RWPE1 (cell line): ENCODE measurements at places on chromosomes 7 and 10.
A peak's percentile ranks its signal among the peaks of the same experiment; 100 is the strongest.

- peak; percentile 20 for DNase-seq
Measured at GRCh38 chr7:21550821-21551531, 8.1 kb downstream of the DNAH11 start.

DNA sequence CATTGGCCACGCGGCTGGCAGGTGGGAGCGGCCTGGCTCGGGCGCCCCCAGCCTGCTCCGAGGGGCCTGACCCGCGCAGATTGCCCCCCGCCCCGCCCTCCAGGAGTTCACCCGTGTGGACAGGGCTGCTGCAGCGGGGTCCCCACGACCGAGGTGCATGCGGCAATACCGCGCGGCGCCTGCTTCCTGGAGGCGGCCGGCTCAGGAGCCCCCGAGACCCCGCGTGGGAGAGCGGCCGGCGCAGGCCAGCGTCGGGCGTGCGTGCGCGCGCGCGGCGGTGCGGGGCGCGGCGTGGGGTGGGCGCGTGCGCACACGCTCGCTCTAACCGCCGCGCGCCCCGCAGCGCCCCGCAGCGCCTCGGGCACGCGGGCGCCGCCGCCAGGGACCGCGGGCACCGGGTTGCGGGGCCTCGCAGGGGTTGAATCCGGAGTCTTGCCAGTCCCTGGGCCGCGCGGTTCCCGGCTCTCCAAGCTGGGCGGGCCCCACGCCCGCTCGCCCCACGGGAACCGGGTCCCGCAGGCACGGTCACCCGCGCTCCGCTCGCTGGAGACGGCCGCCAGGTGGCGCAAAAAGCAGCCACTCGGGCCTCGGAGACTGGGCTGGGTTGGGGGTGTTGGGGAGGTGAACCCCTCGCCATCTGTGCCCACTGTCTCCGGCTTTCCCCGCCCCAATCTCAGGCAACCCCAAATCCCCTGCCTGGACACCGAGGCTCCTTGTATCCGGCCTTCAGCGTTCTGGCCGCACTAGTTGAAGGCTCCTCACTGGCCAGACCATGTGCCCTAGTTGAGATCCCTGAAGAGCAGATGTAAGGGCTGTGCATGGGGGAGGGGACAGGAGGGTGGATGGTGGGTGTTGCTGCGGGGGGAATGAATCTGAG is 1.3 kb upstream of the ACHE start:
- DNase-seq = no peak

- DNase-seq = peak; percentile 22
Measured at GRCh38 chr10:31134311-31134952, 102.8 kb upstream of the ZNF438 start.

DNA sequence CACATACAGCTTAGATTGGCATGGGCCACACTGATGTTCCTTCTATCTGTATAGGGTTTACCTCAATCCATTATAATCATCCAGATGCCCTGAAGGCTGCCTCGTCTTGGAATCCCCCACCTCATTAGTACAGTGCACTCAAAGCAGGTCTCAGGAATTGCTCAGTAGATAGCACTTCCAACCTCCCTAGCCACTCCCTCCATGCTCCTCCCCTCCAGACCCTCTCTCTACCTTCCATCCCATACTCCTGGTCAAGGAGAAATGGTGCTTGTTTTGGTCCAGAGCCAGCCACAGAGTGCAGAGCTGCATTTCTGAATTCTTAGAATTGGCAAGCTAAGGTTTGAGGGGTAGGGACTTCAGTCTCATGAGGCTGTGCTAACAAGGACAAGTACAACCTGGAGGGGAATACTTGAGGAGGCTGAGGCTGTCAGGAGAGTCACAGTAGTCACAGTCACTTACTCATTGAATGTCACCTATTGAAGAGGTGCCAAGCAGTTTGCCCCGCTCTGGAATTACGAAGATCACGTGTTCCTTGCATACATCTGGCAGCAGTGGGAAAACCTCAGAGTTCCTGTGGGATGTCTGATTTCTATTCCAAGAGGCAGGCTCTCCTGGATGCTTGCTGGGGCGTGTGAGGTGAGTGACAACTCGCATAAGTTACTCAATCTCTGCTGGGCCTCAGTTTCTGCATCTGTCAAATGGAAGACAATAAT is 60.7 kb upstream of the ZNF746 start:
- DNase-seq = peak; percentile 46

- DNase-seq = no peak
Measured at GRCh38 chr10:29595636-29596225, 39.0 kb downstream of the SVIL start.

- DNase-seq = no peak
Measured at GRCh38 chr7:119397156-119397555, 875.8 kb upstream of the KCND2 start.

DNA sequence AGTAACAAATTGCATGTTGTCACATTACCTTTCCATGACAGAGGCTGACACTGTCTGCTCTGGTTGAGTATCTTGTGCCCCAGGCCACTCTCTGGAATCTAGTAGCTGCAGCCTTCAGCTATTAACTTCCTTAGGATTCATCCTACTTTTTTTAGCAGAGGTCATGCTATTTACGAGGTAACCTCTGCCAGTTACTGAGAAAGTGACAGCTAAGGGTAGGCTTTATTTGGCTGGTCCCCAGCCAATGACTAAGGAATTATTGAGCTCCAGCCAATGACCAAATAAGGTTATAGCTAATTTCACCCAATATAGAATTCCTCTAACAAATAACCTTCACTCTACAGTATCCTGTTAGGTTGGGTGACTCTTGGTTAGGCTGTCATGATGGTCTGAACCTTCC is 1361.7 kb downstream of the XPNPEP1 start:
- no peak for DNase-seq

- DNase-seq = no peak
Measured at GRCh38 chr7:66176914-66177313, 28.2 kb upstream of the TPST1 start.

- DNase-seq = no peak
Measured at GRCh38 chr10:71854031-71854430, 3.0 kb upstream of the PSAP start.

- DNase-seq = no peak
Measured at GRCh38 chr10:66982792-66983474, 57.1 kb downstream of the LRRTM3 start.

GRCh38 chr10:20616056-20616671 is 280.9 kb downstream of the NEBL start:
- DNase-seq = no peak

DNA sequence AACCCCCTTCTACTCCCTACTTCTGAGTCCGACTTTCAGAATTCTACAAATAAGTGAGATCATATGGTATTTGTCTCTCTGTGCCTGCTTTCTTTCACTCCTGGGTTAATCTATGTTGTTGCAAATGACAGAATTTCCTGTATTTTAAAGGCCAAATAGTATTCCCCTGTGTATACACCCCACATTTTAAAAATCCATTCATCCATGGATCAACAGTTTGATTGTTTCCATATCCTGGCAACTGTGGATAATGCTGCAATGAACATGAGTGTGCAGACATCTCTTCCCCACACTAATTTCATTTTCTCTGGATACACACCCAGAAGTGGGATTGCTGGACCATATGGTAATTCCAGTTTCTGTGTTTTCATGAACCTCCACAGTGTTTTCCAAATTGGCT is 225.8 kb upstream of the TCERG1L start:
- DNase-seq = no peak

DNA sequence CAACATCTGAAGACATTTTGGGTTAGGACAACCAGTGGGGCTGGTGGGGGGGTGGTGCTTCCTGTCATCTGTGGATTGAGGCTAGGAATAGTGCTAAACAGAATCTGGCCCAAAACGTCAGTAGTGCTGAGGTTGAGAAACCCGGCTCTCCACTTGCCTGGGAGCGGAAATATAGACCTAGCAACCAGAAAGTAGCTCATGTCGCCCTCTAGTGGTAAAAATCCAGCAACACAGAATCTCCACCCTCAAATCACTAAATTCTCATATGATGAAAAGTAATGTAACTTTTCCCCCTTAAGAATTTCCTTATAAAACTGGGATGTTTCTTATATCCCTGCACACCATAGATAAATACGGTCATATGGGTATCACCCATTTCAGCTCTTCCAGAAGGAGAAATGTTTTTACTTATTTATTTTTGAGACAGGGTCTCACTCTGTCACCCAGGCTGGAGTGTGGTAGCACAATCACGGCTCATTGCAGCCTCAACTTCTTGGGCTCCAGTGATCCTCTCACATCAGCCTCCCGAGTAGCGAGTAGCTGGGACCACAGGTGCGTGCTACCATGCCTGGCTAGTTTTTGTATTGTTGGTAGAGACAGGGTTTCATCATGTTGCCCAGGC is 34.4 kb downstream of the ZC3HAV1 start:
- DNase-seq = peak; percentile 64

DNA sequence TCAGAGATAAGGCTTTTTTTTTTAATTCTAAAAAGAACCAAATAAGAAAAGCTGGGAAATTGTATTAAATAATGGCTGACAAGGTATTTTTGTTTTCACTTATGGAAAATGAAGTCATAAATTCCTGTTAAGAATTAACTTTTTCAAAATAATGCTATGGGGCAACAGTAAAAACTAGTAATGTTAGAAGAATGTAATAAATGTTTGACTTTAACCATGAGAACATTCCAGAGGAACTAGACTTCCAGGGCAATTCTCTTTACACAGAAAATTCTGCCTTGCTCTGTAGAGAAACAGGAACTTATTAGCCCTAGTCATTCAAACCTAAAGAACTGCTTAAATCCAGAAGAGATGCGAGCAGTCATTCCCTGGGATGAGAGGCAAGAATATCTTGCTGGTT is 571.1 kb downstream of the IPMK start:
- DNase-seq = peak; percentile 24

GRCh38 chr10:119291223-119291900 is 84.0 kb downstream of the GRK5 start:
- no peak for DNase-seq

GRCh38 chr10:42883993-42884983 is 101.7 kb downstream of the BMS1 start:
- no peak for DNase-seq

DNA sequence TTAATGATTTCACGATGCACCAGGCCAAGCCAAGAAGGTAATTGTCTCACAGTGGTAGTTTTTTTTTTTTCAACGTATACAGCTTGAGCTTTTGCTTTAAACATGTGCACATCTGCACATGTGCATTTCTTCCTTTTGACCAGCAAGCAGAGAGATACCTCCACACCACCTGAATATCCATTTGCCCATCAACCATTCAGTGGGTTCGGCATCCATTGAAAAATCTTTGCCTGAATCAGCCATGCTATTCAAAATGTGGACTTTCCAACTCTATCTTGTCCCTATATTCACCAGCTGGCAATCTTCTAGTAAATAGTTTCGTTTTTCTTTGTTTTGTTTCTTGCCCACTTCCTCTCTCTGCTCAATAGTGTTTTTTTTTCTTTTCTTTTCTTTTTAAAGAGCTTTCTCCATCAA is 7.7 kb upstream of the TRA2A start:
- no peak for DNase-seq

DNA sequence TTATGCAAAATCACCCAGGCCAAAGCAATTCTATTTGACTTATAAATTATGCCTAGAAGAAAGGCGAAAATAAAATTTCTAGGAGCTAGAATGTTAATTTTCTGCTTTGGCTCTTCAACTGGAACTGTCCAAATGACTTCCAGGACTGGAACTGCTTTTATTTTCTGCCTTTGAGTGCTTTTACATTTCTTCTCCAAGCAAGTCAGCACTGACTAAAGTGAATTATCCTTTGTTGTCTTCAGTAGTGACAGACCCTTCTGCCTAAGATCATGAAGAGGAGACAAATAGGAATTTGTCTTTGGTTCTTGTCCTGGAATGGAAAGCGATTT is 255.9 kb downstream of the DNAJB9 start:
- DNase-seq = no peak

DNA sequence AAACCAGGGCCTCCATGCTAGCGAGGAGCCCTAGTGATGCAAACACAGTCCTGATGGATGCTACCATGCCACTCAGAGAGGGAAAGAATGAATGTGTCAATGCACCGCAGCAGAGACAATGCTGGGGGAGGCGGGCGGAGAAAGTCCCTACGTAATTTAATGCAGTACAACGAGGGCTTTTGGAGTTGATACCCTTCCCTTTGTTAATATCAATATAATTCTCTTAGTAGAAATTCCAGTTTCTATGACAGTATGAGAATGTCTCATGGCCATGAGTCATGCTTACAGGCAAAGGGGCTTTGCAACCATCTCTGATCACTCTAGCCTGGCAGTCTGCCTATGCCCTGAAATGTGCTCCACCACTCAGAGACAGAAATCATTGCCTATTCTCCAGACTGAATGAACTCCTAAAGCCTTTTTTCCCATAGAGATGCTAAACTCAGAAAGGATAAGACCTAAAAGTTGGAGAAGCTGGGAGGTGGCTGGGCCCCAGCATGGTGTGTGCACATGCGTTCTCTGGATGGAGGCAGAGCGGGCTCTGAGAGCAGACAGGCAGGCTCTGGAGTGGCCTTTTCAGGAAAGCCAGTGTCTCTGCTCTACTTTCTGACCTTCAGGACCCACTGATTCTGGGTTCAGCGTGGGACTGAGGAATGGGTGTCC is 20.3 kb upstream of the GIMAP2 start:
- DNase-seq = no peak

DNA sequence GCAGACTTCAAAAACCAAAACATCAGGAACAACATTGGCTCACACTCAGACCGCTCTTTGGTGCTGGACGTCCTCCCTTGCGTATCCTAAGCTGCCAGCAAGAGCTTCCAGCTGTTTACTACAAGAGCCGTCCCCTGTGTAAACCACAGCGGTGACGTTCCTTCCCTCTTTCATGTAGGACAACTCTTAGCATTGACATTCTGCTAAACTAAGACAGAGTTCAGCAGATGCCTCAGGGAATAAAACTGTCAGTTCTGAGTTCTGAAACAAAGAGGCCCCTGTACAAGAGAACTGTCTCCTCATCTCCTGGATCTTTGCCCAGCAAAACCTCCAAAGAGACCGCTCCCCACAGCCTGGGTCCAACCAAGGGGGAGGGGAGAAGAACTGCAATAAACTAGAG is 57.8 kb upstream of the OPALIN start:
- DNase-seq = no peak

DNA sequence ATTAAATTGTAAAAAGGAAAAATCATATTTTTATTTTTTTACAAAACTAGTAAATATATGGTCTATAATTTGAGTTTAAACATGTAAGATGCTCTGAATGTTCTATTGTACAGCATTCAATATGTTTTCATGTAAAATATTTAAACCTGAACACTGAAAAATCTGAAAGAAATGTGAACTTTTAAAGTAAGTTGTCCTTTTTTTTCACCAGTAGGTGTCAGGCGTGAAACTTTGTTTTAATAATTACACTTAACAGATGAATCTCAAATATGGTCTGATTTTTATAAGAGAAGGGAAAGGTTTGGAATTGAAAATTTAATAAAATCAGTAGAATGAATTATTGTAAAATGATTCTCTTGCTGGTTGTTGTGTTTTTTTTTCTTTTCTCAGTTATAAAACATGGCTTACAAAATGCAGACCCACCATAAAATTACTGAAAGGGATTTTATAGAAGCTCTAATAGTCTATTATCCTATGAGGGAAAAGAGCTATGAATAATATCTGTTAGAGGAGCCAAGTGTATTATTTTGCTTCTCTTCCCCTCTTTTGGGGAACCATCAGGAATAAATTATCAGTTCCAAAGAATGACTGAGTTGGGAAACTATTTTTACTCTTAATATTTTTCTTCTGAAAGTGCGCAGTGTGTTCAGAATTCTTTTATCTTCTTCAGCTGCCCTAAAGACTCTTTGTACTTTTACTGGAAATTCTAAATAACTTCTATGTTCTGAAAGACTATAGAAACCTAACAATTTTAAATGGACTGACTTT is 217.7 kb upstream of the FZD1 start:
- no peak for DNase-seq
